NCI-H460 (cell line): ENCODE measurements at places on chromosomes 3 and 15. TPM values are rescaled to one million over a fixed set of nuclear protein-coding genes. Genes with fewer than 3 reads are reported as not detected.

DNA sequence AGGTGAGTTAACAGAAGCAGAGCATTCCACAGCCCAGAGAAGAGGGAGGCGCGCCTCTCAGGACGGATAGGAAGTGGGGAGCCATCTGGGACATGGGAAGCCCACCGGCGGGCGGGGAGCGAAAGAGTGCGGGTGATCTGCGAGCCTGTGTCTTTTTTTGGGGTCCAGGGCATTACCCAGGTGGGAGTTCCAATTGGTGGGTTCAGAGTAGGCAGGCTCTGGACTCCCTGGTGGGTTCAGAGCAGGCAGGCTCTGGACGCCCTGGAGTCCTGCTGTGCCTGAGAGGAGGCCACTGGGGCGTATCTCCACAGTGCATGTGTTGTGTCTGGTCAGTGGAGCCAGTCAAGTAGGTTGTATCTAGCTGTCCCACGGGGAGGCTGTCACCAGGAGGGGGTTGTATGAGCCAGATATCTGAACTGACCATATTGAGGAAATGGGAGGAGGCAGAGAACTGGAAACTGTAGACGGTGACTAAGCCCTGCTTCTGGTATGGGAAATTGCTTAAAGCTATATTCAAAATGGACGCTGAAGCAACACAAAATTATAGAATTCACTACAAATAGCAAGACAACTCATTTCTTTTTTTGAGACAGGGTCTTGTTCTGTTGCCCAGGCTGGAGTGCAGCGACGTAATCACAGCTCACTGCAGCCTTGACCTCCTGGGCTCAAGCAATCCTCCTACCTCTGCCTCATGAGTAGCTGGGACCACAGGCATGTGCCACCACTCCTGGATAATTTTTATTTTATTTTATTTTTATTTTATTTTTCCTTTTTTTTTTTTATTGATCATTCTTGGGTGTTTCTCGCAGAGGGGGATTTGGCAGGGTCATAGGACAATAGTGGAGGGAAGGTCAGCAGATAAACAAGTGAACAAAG is 34.5 kb upstream of the CHST2 start:
- no peak for DNase-seq

GRCh38 chr3:25038922-25039321 is 389.1 kb upstream of the RARB start:
- DNase-seq = no peak

- DNase-seq = no peak
Observed at GRCh38 chr3:42387802-42388651, 22.4 kb downstream of the LYZL4 start.

DNA sequence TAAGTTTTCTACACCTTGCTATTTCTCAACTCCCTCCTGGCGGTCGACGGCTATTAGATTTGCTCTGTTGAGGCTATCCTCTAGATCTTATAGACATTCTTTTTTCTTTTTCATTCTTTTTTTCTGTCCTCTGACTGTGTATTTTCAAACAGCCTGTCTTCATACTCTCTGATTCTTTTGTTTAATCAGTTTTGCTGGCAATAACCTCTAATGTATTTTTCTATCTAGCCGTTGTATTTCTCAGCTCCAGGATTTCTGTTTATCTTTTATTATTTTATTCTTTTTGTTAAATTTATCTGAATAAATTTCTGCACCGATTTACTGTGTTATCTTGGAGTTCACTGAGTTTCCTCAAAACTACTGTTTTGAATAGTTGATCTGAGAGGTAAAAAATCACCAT is 31.5 kb downstream of the NLGN1 start:
- DNase-seq = no peak

GRCh38 chr15:72912121-72912520 is 128.6 kb upstream of the ADPGK start:
- no peak for DNase-seq

DNA sequence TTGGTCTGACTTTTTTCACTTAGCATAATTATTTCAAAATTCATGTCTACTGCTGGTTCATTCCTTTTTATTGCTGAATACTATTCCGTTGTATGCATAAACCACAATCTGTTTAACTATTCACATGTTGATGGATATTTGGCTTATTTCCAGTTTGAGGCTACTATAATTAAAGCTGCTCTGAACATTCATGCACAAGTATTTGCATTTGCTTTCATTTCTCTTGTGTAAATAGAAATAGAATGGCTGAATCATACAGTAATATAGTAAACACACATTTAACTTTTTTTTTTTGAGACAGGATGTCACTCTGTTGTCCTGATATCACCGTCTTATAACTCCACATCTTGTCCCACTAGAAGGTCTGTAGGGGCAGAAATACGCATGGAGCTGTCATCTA is 57.3 kb downstream of the NMNAT3 start:
- no peak for DNase-seq

DNA sequence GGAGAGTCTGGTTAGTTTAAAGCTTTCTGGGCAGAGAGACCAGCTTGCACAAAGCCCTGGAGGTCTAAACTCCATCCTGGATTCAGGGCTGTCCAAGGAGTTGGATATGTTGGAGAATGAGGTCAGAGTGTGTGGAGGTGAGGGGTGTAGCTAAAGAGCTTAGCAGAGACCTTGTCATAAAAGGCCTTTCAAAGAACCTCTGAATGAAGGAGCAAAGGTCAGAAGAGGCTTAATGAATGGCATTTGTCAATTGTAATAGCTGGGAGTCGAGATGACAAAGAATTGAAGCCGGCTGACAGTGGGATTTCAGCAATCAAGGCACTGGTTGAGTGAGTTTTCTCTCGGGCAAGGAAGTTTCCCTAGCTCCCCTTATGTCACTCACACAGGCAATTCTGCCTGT is 202.6 kb downstream of the PDCD6IP start:
- DNase-seq = no peak

DNA sequence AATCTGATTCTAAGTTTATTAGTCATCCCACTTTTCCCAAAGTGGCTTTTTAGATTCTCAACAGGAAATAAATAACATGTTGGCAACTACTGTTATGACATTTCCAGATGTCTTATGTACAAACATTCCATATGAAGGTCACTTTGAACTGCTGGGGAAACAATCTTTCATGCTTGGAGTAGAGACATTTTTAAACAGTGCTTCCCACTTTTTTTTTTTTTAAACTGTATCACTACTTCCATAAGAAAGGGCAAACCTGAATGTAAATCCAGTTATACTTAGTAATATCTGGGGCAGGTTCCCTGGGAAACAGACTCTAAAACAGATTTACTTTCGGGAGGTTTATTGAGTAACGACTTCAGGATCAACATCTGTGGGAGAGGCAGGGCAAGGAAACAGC is 473.8 kb downstream of the TAFA4 start:
- DNase-seq = no peak

GRCh38 chr3:190339130-190339529 is 16.9 kb upstream of the CLDN1 start:
- DNase-seq = no peak

DNA sequence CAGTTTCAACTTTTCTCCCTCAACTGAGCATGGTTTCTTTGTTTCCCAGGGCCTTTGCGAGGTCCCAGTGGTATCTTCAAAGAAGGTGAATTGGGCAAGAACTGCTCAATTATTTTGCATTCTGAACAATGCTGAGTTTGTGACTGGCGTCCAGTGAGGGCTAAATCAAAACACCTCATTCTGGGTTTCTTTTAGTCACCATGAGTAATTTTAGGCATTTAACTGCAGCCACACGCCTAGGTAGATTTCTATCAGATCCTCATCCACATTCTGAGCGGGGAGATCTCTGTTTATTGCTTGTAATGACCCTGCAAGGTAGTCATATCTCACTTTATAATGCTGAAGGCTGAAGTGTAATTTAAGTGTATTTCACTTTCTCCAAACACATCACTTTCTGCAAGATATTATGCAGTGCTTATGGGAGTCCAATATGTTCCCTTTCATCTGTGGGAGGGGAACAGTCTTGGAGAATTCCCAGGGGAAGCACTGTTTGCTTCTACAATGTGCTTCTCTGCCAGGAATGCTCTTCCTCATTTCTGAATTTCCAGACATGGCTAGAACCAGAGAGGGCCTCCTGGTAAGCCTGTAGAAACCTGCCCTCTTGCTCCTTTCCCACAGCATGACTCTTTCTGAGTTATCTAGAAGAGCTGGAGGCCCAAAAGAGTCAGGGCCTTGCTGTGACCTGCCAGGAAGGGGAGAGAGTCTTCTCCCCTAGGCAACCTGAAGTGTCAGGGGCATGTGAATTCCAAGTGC is 91.7 kb downstream of the FRMD4B start:
- DNase-seq = no peak

DNA sequence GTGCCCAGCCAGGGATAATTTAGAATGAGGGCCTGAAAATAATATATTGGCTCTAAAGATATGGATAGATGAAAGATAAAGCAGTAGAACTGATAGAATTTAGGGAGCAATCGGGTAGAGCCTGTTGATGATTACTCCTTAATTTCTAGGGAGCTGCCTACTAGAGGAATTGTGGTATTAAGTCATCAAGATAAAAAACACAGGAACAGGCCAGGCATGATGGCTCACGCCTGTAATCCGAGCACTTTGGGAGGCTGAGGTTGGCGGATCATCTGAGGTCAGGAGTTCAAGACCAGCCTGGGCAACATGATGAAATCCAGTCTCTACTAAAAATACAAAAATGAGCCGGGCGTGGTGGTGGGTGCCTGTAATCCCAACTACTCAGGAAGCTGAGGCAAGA is 130.4 kb downstream of the PCCB start:
- no peak for DNase-seq

DNA sequence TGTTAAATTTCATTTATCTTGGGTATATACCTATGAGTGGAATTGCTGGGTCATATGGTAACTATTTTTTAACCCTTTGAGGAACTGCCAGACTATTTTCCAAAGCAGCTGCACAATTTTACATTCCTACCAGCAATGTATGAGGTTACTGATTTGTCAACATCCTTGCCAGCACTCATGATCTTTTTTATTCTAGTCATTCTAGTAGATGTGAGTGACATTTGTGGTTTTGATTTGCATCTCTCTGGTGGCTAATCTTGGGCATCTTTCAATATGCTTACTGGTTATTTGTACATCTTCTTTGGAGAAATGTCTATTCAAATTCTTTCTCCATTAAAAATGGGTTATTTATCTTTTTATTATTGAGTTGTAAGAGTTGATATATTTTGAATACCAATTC is 21.3 kb upstream of the LRRC58 start:
- DNase-seq = no peak

DNA sequence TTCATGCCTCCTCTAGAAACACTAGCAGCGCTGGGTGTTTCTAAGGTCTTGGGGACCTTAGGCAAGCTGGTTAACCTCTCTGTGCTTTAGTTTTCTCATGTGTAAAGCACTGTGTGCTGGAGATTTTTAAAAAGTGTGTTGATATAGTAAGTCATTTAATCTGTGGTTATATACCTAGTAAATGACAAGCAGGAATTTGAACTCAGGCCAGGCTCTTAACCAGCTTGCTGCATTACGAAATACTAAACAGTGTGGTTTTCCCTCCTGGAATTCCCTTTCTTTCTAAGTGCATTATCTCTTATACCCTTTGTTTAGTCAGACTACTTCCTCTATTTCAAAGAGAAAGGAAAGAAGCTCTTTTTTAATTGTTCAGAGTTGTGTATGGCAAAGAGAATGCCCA is 26.5 kb downstream of the NEO1 start:
- DNase-seq = no peak

GRCh38 chr3:23865595-23866396 is 51.0 kb downstream of the NKIRAS1 start:
- DNase-seq = no peak

GRCh38 chr3:126134219-126134975 is 46.0 kb downstream of the ALDH1L1 start:
- DNase-seq = peak; percentile 47

- DNase-seq = peak; percentile 37
Observed at GRCh38 chr3:28476194-28476593, 127.6 kb upstream of the AZI2 start.

DNA sequence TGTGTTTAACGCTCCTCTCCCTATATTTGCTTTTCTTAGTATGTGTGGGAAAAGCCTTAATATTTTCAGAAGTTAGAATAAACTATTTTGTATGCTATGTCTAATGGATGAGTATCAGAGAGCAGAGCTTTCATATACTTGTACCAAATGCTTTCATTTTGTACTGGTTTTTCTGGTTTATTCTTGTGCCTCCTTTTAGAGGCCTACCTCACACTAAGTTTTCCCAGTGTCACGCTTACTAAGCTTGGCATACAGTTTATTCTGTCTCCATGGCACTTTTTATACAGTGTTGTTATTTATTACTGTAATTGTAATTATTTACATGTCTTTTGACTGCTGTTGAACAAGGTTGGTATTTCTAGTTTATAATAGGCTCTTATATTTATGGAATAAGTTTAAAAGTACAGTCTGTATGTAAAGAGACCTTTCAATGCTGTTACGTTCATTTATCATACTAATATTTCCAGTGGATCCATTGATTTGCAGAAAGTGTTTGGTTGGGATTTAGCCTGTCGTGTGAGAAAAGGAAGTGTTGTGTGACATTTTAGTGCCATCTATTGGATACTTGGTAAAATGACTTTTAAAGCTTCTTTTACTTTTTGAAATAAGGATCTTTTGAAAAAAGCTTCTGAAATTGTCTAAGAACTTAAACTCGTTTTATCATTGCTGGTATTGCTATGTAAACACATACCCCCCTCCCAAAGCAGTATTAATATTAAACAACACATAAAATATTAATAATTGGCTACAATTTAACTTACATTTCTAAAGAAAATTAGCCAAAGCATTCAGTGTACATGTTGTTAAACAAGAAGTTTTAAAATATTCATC is 5.2 kb upstream of the EBLN2 start:
- DNase-seq = peak; percentile 32

DNA sequence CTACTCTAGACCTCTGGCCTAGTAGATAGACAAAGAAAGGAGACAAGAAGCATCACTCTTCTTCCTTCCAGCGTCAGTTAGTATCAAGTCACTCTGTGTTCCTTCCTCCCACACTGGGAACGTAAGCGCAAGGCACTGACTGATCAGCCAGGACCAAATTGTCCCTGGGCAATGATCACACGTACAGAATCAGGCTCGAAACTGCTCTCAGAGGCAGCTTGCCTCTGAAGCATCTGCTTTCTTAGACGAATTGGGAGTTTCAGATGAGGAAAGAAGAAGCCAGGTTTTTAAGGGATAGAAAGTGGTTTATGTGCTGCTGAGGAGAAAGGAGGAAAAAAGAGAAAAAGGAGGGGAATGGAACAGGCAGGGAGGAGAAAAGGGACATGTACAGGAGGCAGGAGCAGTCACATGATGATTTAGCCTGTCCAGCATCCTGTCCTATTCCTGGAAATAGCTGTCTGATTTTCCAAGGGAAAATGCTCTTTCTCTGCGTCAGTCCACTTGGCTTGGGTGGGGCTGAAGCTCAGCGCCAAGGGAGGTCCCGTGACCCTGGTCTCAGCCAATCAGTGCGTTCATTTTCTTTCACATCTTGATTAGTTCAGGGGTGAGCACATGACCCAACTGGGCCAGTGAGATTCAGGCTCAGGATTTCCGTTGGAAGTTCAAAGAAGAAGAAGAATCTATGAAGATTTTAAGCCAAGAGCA is 102.0 kb upstream of the PRICKLE2 start:
- no peak for DNase-seq

- DNase-seq = no peak
Observed at GRCh38 chr3:81354119-81354518, 407.3 kb downstream of the GBE1 start.

Gene PP2D1
- total RNA-seq = not detected in 2 replicates

Gene GOLGA8O
- total RNA-seq = not detected in 2 replicates

Gene ACTC1
- total RNA-seq = 0.07 TPM in 1 of 2 replicates, not detected in the other
